ENCODE measurements at places on chromosomes 5 and 9.

- H3K27me3 ChIP-seq: no peaks in the 10 kb centered on the region
- no peaks in the 10 kb centered on the region for H3K36me3 ChIP-seq
- DNase-seq: peak; percentile 34
- no peak overlapping the region for H3K27ac ChIP-seq
Observed at GRCh38 chr5:96823900-96824380, 16.2 kb upstream of the ERAP1 start.

- DNase-seq: no peak
- no peaks in the 10 kb centered on the region for H3K27me3 ChIP-seq
- H3K4me3 ChIP-seq: no peak overlapping the region
- no peak overlapping the region for H3K27ac ChIP-seq
- H3K4me1 ChIP-seq: no peaks in the 10 kb centered on the region
- no peaks in the 10 kb centered on the region for H3K36me3 ChIP-seq
Observed at GRCh38 chr5:13278811-13279210, 665.7 kb downstream of the DNAH5 start.

- H3K36me3 ChIP-seq: no peaks in the 10 kb centered on the region
- H3K4me3 ChIP-seq: no peak overlapping the region
- H3K27me3 ChIP-seq: no peaks in the 10 kb centered on the region
Observed at GRCh38 chr5:104789366-104789765, 1226.8 kb upstream of the NUDT12 start.

- no peaks in the 10 kb centered on the region for H3K27me3 ChIP-seq
- no peak overlapping the region for H3K4me3 ChIP-seq
Observed at GRCh38 chr9:24936117-24936516, 390.4 kb upstream of the IZUMO3 start.

Measured in small intestine (tissue), 16 donors.